Left ventricle myocardium inferior (tissue), 1 donor: ENCODE measurements at places on chromosomes 12 and 14.

- no peak for DNase-seq
These were observed 100.4 kb downstream of the RFLNA start for GRCh38 chr12:124395284-124395752.

GRCh38 chr12:127773520-127773919, 493.4 kb upstream of the TMEM132C start:
- no peak for DNase-seq

GRCh38 chr12:15131431-15131830, 89.8 kb downstream of the RERG start:
- no peak for DNase-seq

GRCh38 chr12:91384806-91385205, 202.2 kb upstream of the DCN start:
- DNase-seq: no peak

- no peak for DNase-seq
These were observed 67.0 kb upstream of the BEGAIN start for GRCh38 chr14:100654025-100654813.

DNA sequence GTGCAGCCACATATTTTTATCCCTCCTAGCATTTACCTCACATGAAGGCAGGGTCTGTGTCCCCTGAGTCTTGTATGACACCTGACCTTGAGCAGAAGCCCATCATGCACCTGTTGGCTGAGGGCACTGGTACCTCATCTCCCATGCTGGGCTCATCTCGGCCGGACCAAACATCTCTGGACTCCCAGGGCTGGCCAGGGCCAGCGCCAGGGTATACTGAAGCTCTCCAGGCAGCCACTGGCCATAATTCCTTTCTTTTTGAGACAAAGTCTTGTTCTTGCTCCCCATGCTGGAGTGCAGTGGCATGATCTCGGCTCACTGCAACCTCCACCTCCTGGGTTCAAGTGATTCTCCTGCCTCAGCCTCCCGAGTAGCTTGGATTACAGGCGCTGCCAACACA, 22.0 kb downstream of the HVCN1 start:
- no peak for DNase-seq

- no peak for DNase-seq
These were observed 42.0 kb downstream of the EVL start for GRCh38 chr14:100107236-100107635.

- no peak for DNase-seq
These were observed 70.8 kb downstream of the SCN8A start for GRCh38 chr12:51661836-51662235.

- no peak for DNase-seq
These were observed 43.0 kb upstream of the SYCP3 start for GRCh38 chr12:101782273-101782731.

GRCh38 chr14:32627545-32628298, 298.6 kb downstream of the AKAP6 start:
- no peak for DNase-seq

DNA sequence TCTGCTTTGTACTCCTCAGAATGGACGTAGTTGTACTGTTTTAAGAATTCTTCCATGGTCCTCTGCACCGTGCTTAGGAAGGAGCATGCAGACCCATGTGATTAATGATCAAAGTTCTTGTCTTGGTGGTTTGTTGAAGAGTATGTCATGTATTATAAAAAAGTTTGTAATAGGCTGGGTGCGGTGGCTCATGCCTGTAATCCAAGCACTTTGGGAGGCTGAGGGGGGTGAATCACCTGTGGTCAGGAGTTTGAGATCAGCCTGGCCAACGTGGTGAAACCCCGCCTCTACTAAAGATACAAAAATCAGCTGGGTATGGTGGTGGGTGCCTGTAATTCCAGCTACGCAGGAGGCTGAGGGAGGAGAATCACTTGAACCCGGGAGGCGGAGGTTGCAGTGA, 61.8 kb upstream of the RTL1 start:
- DNase-seq: no peak

GRCh38 chr14:32457213-32457920, 128.3 kb downstream of the AKAP6 start:
- DNase-seq: peak; percentile 55

DNA sequence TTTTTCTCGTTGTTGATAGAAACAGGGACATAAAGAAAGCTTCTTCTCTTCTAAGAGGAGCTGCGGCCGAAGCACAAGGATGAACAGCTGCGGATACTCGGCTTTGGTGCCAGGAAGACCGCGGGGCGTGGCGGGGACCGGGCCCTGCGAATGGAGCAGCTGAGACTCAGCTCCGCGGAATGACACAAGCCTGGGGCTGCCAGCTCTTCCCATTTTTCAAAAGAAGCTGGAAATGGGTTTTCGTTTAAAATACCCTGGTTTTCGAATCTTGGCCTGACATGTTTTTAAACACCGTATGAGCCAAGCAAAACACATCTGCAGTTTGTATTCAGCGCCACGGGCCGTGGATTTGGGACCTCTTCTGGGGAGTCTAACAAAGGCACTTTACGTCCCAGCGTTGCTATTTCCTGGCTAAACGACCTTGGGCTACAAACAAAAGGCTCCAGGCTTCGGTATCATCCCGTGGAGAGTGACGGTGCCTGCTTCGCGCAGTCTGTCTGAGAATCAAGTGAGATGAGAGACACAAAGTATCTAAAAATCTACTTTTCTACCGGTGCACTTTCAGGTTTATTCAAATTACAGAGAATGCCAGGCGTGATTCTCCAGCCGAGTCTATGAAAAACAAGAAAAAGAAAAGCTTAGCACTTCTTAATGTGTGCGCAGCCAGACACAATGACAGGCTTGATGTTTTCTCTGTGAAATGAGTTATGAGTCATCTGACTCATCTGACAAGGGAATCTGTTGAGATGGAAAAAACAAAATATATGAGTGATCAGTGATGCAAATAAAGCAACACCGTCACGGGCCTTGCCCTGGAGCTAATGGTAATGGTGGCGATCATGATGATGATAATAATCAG, 114.0 kb upstream of the TMEM132D start:
- no peak for DNase-seq

GRCh38 chr12:40168868-40169267, 55.9 kb upstream of the LRRK2 start:
- DNase-seq: no peak

DNA sequence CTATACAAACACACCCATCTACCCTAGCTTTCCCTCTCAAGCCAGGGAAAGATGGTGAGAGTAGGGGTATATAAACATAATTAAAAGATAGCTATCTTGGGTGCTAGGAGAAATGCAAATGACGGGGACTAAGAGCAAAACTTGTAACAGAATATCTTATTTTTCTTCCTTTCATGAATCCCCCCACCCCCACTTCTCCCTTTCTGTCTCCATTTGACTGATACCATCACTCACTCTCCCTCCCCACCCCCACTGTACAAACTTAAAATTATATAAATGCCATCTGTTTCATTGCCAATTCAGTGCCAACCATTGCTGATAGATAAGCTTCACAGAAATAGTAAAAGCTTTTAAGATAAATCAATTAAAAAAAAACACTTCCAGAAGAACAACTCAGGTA, 268.6 kb downstream of the SLC6A15 start:
- no peak for DNase-seq

- no peak for DNase-seq
These were observed 23.6 kb upstream of the RDH16 start for GRCh38 chr12:56980941-56981530.

DNA sequence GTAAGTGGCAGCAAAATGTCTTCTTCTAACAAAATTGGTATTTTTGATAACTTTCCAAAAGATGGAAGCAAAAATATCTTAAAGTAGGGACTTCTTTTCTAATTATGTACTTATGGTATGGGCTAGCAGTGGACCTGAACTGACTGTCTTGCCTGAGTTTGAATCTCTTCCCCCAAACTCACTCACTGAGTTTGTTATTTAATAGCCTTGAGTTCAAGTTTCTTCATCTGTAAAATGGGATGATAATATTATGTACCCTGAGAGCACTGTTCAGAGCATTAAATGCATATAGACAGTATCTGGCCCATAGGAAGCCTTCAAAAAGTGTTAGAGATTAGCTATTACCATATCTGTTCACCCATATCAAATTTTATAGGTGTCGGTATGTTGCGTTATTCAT, 210.4 kb upstream of the NUDT4 start:
- DNase-seq: no peak

DNA sequence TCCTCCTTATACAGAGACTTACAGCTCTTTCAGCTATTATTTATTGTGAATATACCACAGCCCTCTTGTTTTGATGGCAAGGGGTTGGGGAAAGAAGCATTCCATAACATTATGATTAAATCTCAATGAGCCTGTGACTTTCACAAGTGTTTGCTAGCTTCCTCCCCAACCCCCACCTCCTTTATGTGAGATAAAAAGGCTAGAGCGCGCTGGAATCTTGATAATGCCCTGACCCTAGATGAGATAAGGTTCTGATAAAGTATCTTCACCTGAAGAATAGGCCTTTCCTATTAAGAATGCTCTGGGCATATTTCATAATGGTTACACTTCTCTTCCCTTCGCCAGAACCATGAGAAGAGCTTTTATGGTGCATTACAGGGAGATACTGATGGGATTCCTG, 236.8 kb downstream of the CCDC91 start:
- DNase-seq: no peak

DNA sequence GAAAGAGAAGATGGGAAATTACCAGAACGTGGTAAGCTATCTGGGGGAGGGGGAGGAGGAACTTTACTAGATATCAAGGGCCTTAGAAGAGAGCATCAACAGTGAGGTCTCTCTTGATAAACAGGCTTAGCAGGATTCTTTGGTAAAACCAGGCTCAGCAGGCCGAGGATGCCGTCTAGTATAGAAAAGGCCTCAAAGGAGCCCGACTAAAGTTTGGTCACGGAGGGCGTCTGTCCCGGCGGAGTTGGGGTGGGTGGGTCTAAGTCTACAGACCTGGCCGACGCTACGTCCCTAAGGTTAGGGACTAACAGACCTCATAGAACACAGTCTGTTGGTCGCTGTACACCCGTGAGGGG, 538 bp upstream of the TIGAR start:
- DNase-seq: no peak

GRCh38 chr12:124906606-124907261, 7.7 kb downstream of the UBC start:
- peak; percentile 66 for DNase-seq

DNA sequence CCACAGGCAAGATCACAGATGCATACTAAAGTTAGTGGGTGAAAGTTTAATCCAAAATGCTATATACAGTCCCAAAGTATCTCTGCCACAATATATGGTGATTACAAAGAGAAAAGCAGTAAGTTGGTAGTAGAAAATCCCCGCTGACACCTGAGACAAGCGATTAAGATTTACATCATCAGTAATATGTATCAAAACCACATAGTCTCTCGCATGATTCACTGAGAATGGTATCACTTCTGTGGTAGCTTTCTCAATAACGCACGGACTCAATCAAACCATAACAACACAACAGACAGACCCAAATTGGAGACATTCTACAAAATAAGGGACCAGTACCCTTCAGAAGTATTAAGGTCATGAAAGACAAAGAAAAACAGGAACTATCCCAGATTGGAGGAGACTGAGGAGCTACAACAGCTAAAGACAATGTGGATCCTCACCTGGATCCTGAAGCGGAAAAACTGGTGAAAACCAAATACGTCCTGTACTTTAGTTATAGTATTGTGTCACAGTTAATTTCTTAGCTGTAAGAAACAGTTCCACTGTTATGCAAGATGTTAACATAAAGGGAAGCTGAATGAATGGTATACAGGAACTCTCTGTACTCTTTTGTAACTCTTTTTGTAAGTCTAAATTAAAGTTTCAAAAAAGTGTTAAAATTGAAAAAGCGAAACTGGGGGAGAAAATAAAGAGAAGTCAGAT, 51.0 kb downstream of the SPTLC2 start:
- no peak for DNase-seq

DNA sequence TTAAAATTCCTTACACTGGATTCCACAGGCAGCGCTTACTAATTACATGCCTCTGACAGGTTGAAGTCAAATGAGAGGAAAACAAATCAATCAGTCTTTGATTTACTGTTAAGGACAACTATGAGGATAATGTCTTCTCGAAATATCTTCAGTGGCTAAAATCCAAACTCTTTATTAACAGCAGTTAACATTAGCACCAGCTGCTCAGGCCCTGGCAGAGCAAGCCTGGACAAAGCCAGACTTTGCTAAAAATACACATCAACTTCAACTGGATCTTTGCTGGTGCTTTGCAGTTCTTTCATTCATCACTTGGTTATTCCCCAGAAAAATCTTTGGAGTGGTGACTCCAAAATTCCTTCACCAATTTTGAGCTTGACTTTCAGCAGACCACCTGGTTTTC, 98.7 kb downstream of the HECTD4 start:
- no peak for DNase-seq

DNA sequence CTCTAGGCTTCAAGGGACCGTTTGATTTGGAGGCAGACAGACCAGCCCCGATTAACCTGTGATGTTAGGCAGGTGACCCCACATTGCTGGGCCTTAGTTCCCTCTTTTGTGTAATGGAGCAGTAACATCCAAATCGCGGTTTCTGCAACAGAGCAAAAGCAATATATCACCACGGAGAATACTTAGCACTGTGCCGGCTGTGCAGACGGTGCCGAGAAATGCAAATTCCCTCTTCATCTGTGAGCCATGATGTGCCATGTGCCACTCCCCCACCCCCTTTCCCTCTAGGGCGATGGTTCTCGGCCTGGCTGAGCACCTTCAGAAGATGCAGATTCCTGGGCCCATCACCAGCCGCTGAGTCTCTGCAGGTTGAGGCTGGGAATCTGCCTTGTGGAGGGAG, 10.9 kb downstream of the BCL7A start:
- DNase-seq: no peak

DNA sequence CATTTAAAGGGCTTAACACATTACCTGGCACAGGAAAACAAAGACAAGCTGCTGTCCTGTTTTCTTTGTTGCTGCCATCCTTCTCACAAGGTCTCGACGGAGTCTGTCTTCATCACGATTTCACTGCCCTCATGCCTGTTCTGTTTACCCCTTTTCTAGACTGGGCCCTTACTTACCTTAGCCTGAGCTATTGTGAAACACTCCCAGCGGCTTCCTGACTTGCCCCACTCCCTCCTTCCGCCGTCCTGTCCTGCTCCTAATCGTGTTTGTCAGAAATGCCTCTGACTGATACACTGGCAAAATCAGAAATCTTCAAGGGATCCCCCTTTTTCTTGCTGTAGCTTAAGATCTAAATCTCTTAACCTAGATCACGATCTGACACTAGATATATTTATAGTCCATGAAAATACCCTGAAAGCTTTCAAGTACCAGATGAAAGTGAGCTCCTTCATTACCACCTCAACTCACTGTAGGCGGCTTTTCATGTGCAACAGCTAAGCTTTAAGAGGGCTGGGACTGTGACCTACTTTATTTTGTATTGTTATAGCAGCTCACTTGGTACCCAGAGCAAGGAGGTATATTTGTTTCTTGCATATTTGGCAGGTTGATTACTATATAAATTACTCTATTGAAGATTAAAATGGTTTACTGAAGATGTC, 32.1 kb downstream of the TECPR2 start:
- no peak for DNase-seq

- DNase-seq: no peak
These were observed 29.7 kb upstream of the PARP11 start for GRCh38 chr12:3902921-3903320.

DNA sequence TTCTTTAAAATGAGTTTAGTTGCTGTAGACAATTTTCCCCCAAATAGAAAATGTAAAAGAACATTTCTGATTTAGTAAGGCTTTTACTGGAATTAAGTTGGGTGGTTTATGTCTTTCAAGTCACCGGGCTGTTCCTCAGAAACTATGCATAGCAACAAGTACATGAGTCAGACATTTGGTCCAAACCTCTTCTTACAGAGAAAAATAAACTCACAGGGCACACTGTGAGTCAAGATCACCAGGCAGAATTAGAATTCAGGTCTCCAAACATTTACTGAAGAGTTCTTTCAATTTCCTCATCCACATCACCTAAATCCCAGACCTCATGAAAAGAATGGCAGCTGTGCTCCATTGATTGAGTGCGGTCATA, 476.1 kb upstream of the SOX5 start:
- no peak for DNase-seq
